ENCODE measurements at places on chromosomes 5 and 9. TPM values are rescaled to one million over a fixed set of nuclear protein-coding genes. Genes with fewer than 3 reads are reported as not detected.
A peak's percentile ranks its signal among the peaks of the same experiment; 100 is the strongest.

IFNA21 gene
- total RNA-seq, result not detected

DNA sequence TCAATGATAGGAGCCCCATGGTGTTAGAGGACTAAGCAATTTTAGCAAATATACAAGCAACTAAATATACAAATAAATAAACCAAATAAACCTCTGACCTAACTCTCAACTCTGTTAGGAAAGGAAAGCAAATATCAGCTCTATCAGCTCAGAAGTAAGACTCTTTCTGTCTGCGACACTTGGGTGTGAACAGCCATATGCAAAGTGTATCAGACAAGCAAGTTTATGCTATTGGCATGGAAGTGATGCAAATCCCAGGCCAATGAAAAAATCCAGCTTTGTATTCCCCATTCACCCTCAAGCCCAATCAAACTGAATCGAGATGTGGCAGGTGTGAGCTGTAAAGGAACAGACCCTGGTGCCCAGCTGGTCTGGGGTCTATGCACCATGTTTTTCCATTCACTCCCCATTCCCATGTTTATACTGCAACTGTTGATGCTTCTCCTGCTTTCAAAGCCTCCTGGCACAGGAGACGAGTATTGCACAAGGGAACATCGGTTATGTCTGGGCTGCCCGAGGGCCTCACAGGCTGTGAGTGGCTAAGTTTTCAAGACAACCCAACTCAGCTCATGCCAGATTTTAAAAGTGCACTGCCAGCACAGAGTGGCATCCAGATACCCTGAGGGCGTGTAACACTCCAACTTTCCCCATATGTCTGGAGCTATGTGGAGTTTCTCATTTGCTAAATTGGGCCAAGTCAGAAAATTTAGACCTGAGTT lies 73.1 kb downstream of the FEM1C start:
- DNase-seq, result peak; percentile 75

DNA sequence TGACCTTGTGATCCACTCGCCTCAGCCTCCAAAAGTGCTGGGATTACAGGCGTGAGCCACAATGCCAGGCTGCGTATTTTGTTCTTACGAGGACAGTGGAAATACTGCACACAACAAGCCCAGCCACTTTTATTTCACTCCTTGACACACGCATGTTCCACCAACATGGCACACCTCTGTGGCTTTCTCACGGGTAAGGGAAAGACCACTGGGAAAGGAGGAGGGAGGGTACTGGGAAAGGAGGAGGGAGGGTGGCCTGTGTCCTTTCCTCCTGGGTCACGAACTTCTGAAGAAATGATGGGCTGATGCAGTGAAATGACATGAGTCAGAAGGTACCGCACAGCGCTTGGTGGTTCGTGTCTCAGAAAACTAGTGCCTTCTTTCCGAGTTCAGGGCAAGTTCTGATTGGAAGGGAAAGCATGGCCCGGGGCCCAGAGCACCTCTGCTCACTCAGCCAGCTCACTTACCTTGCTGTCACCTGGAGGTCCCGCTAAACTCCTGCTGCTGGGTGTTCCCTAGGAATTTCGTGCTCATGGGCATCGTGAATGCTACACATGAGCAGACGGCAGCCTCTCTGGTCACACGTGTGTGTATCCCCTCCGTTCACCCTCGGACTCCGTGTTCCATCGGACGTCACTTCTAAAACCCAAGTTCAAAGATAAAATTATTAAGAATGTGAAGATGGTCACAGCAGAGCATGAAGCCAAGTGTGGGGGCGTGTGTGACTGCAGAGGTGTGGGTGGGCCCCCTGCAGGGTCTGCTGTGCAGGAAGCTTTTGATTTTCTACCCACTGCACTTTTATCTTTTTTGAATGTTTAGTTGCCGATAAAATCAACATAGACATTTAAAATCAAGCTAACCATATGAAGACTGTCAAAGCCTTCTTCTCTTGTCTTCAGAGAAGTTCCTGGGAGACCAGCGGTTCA lies 42.9 kb downstream of the LAMC3 start:
- no peak for DNase-seq

GRCh38 chr5:173205916-173206315 lies 29.1 kb downstream of the NKX2-5 start:
- DNase-seq, result no peak

DNA sequence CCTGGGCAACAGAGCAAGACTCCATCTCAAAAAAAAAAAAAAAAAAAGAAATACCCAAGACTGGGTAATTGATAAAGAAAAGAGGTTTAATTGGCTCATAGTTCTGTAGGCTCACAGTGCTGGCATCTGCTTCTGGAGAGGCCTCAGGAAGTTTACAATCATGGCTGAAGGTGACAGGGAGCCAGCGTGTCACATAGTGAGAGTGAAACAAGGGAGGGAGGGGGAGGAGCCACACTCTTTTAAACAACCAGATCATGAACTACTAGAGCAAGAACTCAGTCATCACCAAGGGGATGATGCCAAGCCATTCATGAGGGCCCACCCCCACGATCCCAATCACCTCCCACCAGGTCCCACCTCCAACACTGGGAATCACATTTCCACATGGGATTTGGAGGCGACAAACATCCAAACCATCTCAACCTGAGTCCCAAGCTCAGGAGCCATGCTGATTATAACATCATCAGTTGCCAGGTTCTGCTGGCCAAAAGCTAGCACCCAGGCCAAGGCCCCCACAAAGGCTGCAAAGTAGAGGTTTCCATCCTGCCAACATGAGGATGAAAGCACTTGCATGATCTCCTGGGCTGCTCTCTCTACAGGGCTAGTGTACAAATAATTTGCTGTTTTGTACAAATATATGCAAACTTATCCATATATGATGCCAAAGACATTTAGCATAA lies 15.3 kb downstream of the DENND1A start:
- no peak for DNase-seq

DNA sequence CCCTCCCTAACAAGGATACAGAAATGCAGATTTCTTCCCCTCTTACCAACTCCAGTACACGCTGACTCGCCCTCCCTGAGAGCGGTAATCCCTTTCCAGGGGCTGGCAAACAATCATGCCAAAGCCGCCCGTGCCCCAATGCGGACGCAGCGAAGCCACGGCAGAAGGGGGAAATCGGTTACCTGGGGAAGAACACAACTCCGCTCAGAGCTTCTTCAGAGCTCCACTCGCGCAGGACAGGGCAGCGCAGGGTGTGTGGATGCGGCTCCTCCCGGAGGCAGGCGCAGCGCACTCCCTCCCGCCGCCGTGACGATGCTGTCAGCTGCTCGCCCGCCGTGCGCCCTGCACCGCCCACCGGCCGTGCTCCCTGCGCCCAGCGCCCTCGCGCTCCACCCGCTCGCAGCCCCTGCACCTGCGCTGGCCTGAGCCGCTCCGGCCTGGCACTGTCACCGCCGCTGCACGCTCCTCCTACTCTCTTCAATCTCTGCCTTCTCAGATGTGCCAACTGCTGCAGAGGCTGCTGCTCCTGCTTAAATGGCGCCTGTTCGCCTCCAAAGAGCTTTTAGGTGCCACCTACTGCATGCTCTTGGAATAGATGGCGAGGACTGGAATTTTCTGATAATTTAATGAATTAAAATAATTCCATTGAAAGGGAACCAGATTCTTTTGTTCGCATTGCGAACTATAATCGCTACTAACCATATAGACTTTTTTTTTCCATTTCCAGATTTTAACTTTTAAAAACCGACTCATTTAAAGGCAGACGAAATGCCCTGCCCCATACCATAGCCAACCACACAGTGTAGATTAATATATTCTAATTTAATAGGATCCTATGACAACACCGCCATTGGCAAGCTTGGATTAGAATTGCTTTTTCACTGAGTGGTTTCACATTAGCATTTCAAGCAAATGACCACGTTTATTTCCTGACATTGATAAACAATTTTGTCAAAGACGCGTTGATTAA lies at the start of gene DIRAS2:
DIRAS2 (minus strand) TSS at position 255 of the 970 bp plus-strand sequence. CDS start 28,997 bp downstream, outside the sequence.
- peak; percentile 37 for DNase-seq

GRCh38 chr5:88829054-88829453 lies 53.9 kb downstream of the MEF2C start:
- DNase-seq, result peak; percentile 55

DNA sequence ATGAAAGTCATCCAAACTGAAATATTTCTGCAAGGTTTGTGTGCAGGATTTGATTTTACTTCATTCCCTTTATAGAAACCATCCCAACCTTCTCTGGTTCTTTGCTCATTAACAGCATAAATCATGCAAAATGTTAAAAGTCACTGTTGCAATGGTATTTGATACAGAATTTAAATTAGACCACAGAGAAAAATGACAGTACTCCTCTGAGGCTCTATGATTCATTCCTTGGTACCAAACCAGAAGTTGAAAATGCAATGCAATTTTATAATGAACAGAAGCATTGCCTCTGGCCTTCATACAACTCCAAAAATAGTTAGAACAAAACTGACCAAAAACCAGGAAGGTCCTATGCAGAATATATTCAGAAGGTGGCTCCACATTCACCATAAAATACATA lies 607.1 kb downstream of the TLE1 start:
- DNase-seq, result no peak

HK3 gene
- total RNA-seq, result not detected

DNA sequence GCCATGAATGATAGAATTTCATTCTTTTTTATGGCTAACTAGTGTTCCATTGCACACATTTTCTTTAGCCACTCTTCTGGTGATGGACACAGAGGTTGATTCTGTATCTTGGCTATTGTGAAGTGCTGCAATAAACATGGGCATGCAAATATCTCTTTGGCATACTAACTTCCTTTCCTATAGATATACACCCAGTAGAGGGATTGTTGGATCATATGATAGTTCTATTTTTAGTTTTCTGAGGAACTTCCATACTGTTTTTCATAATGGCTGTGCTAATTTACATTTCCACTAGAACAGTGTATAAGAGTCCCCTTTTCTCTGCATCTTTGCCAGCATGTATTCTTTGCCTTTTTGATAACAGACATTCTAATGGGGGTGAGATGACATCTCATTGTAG lies 50.4 kb upstream of the CDK5RAP2 start:
- DNase-seq, result no peak

DNA sequence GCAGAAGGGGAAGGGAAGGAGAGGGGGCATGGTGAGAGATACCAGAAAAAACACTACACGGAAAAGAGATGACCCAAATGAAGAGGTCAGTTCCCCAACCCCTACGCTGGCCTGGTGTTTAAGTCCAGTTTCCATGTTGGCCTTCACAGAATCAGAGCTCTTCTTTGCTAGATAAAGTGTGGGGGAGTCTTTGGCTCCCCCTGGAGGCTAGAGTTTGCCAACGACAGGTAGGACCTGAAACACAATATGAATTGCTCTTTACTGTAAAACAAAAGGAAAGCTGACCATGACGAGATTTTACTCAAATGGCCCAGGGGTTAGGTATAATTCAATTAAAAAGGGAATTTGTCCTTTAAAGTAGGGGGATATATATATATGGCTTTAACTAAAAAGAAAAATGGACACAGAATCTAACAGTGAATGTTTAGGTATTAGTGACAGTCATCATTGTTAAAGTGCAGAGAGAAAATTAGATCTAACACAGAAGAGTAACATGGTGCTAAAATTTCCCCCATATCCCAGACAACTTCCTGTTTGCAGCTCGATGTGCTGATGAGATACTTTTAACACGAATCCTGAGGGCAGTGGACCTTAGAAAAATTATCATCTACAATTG lies 92.0 kb downstream of the SV2C start:
- DNase-seq, result peak; percentile 20

GRCh38 chr5:154967421-154968024 lies 26.6 kb downstream of the MRPL22 start:
- no peak for DNase-seq

DNA sequence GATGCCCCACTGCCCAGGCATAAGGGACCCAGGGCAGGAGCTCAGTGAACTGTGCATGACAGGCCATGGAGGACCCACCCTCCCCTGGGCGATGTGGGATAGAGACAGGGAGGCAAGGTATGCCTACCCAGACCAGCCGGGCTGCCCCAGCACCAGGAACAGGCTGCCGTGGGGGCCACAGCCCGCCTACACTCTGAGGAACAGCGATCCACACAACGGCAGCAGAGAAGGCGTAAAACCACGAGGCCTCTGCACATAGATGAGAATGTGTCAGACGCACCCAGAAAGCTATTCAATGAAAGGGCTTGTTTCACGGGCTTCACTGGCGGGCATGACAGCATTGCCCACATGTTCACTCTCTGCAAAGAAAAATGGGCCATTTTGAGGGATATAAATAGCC lies 49.5 kb downstream of the SEMA4D start:
- DNase-seq, result no peak

- DNase-seq, result no peak
Observed at GRCh38 chr5:154770111-154770510, 14.9 kb downstream of the LARP1 start.

DNA sequence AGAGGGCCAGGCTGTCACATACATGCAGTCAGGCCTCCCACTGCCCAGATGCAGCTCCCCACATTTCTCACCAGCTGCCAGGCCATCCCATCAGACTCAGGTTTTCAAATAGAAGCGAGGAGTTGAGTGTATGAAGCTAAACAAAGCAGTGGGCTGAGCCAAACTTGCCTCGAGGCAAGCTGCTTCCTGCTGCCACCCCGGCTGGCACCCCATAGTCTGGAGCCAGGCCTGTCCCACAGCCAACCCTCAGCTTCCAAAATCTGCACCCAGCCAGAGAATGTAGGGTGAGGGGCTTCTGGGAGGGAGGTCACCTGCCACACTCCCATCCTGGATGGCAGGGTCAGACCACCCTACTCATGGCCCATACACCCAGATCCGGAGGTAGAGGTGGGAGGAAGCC lies 22.3 kb upstream of the ALDH1B1 start:
- DNase-seq, result no peak
